ENCODE measurements at places on chromosomes 16 and 17.
A peak's percentile ranks its signal among the peaks of the same experiment; 100 is the strongest.

DNA sequence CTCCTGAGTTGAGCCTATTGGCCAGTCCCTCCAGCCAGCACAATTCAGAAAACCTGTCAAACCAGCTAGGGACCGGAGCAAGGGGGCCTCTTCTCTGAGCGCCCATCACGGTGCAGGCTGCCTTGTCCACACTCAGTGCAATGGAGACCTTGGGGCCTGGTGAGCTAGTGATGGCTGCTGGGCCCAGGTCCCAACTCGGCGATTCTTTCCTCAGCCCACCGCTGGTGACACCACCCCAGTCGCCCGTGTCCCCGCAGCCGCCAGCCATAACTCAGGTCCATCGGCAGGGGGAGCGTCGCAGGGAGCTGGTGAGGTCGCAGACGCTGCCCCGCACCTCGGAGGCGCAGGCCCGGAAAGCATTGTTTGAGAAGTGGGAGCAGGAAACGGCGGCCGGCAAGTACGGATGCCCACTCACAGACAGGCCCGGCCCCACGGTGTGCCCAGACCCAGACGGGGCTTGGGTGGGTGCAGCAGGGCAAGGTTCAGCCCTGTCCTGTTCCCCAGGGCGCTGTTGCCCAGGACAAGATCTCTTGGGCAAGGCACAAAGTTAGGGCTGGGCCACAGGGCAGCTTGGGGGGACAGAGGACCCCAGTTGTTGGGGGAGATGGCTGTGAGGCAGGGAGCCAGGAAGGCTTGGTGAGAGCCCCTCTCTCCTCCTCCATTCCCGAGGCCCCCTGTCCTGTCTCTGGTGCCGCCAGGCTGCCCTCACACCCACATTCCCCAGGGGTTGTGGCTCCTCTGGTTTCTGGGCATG, 10.8 kb downstream of the SMTNL2 start:
- DNase-seq: peak; percentile 23

- no peak for DNase-seq
Measured at GRCh38 chr17:4710693-4711634, 532 bp downstream of the ARRB2 start.

DNA sequence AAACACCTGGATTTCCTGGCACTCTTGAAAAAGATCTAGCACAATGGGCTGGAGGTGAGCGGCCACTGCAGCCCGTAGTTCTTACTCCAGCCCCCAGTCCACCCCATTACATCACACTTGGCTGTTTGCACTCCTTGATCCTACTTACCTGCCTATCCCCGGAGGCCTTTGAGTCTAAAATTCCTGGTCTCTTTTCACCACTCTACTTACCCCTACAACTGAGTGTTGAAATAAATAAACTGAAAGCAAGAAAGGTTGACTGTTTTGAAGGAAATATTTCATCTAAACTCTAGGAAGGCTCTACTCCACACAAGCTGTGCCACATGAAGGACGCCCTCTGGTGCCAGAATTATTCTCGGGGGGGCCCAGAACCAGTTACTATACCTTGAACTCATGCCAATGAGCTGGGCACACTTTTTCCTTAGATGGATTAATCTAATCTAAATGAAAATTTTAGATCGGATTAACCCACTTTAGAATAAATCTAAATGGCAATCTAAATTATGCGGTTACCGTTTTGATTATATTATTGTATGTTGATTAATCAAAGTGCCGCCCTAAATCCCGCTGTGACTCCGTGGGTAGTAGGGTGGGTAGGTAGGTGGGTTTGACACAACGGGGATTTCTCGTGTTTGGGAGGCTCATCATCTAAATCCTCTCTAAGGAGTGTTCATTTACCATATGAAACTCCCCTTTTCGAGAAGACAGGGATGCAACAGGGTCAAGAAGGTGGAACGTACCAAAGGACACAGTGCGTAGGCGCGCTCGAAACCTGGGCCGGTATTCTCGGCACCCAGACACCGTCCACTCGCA, 651 bp upstream of the EIF1 start:
- DNase-seq: no peak

GRCh38 chr17:50426814-50427787, 1.1 kb downstream of the ACSF2 start:
- no peak for DNase-seq

DNA sequence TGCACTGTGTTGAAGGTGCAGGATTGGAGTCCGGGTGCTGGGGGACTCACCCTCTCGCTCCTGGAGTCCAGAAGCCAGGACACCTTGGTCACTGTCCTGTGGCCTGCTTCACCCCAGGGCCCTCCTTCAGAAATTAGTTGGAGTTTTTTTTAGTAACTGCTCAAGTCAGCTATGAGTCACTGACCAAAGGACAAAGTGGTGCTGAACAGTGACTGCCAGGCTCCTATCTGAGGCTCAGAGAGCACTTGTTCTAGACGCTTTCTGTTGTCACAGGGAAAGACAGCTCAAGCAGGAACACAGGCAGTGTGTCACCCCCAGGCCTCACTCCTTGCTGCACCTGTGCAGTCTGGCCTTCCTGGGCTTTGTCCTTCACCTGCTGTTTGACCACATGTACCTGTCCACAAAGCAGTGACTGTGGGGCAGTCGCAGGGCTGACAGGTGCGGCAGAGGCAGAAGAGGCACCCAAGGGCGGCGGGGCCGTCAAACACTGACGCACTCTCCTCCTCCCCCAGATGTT, 4.1 kb upstream of the FAAP100 start:
- DNase-seq: no peak

DNA sequence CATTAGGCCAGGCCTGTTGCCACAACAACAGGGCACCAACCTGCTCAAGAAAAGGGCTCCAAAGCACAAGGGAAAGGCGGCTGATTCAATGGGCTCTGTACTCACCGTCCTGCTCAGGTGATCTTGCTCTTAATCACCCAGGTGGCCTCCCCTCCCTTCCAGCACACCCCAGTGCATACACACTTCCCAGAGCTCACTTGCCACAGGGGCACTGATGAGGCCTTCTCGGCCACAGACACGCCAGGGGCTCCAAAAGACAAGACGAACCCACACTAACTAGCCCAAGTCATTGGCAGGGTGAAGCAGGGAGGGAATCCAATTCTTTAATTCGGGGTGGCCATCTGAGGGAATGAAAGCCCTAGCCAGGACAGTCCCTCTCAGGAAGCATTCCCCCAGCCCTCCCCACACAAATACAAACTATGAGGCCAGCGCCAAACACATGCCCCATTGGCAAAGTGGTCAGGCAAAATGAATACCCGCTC, 1.4 kb downstream of the MYO18A start:
- DNase-seq: no peak

GRCh38 chr16:14042706-14043105, 28.4 kb upstream of the MRTFB start:
- no peak for DNase-seq

GRCh38 chr16:56252835-56253234, 61.5 kb downstream of the GNAO1 start:
- DNase-seq: no peak

- no peak for DNase-seq
Measured at GRCh38 chr17:58119491-58119890, 28.7 kb upstream of the OR4D1 start.

DNA sequence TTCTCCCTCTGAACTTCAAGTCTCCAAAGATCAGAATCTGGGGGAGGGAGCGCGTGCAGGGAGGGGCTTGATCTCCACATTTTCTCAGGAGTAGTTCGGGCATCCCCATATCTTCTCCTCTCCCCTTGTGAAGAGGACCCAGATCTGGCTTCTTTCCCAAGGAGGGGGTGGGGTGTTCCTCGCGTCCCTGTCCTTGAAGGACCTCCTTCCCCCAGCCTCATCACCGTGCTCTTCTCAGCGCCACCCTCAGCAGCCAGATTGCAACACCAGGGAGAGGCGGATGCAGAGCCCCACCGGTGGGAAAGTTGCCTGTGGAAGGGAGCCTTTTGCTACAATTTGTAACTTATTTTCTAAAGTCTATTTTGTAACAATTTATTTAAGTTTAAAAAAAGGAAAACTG, 5.7 kb downstream of the PRSS53 start:
- DNase-seq: no peak

DNA sequence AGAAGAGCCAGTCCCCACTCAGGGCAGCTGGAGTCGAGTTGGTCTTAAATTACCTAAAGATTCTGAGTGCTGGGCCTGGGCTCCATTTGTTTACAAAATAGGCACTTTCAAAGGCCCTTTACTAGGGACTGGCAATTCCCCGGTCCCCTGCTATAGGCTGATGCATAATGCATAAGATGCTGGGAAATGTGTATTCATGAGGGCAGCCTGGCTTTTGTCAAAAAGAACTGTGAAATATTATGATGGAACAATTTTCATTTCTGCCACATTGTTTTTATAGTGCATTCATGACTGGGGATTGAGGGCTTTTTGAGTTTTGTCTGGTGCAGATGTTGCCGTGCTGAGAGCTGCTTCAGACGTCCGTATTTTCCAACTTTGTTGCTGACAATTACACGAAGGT, 617.0 kb upstream of the CDH5 start:
- no peak for DNase-seq

GRCh38 chr17:4598776-4599504, 14.6 kb downstream of the SMTNL2 start:
- no peak for DNase-seq

- no peak for DNase-seq
Measured at GRCh38 chr17:44346064-44346844, 1.2 kb downstream of the GRN start.

DNA sequence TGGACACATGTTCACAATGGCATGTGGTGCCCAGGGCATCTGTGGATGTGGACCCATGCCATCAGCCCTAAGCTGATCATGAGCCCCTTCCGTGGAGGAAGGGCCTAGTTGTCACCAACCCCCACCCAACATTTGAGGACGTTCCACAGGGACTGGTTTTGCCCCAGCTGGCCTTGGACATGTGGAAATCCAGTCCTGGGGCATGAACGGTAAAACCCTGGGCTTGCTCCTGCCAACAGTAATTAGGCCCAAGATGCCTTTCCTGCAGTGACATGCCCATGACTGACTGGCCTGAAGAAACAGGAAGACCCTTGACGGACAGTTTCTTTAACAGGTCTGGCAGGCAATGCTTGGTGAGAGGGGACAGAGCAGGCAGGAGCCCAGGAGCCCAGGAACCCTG, 7.7 kb downstream of the TNS4 start:
- DNase-seq: no peak

DNA sequence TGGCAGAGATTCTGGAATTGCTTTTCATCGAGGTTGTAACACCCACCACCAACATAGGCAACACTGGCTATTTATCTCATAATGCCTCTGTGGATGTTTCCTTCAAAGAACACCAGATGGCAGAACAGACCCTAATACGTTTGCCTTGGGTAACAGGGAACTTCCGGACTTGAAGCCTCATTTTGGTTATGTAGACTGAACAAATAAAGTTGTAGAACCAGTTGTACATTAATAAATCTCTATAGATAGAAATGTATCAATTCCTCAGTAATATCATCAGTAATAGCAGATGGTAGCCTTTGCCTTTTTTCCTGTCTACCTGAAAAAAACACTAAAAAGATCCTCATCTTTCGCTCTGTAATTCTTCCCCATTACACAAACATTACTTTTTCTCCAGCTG, 25.9 kb upstream of the APOH start:
- DNase-seq: no peak

- DNase-seq: no peak
Measured at GRCh38 chr16:73217654-73218053, 169.7 kb upstream of the ZFHX3 start.

- DNase-seq: no peak
Measured at GRCh38 chr16:82391690-82392089, 221.7 kb upstream of the MPHOSPH6 start.

DNA sequence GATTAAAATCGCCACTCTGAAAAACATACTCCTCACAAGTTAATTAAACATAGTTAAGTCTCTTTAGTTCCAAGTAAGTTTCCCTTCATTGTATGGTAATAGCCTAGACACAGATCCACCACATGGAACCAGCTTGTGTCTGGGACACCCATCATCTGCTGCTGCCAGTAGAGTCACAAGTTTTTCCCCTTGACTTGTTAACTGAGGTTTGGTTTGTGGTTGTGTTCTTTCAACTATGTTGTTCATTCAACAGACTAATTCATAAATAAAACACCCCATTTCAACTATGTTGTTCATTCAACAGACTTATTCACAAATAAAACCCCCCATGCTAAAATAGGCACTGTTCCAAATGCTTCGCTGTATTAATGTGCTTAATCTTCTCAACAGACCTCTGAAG, 24.4 kb downstream of the YWHAE start:
- DNase-seq: no peak

- DNase-seq: no peak
Measured at GRCh38 chr16:83609178-83609577, 198.6 kb upstream of the HSBP1 start.

GRCh38 chr17:81837641-81838040, 2.8 kb upstream of the PPP1R27 start:
- DNase-seq: no peak

DNA sequence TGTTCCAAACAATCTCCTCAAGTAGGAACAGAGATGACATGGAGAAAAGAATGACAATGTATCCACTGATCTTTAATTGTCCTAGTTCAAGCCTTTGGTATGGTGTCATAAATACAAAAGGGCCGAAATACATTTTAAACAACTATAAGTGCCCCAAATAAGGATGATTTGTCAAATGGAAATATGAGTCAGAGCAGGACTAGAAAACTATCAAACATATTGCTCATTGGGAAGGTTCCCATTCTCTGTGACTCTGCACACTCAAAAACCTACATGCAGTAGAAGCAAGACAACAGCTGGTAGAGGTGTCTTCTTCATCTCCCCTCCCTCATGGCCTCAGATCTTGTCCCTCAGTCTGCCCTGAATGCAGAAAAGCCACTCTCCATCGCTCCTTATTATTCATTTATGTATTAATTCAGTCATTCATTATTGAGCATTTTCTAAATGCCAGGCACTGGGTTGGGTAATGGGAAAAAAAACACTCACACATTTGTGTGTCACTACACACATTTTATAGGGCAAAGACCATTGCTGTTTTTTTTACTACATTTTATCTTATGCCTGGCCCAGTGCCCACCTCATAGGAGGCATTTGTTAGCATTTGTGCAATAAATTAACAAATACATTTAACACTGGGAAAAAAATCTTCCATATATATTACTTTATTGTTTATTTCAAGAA, 10.1 kb downstream of the CA10 start:
- DNase-seq: no peak
